ENCODE measurements at places on chromosomes 2 and 18. TPM values are rescaled to one million over a fixed set of nuclear protein-coding genes. Genes with fewer than 3 reads are reported as not detected.

GALNT14 gene
- not detected for total RNA-seq

DSEL gene
- total RNA-seq = 14.8 TPM

ZNF516 gene
- 10.3 TPM for total RNA-seq

RIOK3 gene
- 78.0 TPM for total RNA-seq

PLCL1 gene
- 0.11 TPM for total RNA-seq

CRYBA2 gene
- total RNA-seq = not detected

All from dermis lymphatic vessel endothelial cell (primary cell).